ENCODE measurements at places on chromosomes 6 and 20.

DNA sequence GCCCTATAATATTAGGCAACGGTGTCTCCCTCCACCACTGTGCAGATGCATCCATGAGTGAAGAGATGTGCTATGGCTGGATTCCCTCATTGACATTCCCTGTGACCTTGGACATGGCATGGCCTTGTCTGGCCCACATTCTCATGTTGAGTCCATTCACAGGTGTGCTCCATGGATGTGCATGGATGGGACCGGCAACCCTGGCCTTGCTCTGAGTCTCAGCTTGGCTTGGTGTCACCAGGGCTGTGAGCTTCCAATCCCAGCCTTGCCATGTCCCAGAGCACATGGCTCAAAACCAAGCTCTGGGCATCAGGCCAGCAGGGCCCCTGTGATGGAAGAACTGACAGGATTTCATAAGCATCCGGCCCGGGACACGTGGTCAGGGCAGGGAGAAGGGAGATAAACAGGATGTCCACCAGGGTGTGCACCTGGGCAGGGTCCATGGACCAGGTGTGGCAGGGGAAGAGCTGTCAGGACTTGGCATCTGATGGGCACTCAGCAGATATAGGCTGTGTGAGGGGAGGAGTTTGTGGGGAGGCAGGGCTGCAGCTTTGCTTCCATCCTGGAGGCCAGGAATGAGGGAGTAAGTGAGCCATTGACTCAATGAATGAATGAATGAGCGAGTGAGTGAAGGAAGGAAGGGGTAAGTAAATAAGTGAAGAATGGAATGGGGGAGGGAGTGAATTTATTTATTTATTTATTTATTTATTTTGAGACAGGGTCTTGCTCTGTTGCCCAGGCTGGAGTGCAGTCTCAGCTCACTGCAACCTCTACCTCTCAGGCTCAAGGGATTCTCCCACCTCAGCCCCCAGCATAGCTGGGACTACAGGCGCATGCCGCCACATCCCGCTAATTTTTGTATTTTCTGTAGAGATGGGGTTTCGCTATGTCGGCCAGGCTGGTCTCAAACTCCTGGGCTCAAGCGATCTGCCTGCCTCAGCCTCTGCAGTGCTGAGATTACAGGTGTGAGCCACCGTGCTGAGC is 15.7 kb downstream of the NRSN2 start:
- DNase-seq: no peak

DNA sequence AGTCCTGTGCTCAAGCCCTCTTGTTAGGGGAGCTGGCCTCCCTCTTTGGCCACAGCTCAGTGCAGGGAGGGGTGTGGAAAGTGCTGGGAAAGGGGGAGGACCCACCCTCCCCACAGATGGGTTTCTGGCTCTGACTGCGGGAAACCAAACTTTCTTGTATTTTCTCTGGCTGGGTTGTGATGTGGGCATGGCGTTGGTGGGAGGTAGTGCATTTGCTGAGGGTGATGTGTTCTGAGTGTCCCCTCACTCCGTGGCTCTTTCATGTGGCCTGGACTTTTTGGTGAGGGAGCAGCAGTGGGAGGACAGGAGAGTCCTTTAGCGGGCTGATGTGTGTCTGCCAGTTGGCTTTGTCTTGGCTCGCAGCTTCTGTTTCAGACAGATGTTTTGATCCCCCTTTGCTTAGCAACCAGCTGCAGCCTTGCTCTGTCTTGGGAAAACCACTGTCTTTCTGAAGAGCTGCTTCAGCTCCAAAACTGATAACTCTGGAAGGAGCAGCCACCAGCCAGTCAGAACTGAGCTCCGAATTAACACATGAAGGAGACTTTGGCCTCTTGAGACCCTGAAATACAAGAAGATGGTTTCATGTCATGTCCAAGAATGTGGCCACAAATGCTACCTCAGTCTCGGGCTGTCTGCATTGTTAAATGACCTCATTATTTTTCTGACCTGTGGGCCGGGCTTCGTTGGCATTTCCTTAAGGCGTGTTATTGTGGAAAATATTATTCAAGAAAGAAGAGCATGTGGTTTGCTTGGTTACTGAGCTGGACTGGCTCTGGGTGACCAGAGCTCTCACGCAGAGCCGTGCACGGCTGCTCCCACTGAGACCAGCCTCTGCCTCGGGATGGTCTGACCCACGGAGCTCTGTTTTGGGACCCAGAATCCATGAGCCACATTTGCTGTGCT is 21.5 kb downstream of the SYNJ2 start:
- no peak for DNase-seq

DNA sequence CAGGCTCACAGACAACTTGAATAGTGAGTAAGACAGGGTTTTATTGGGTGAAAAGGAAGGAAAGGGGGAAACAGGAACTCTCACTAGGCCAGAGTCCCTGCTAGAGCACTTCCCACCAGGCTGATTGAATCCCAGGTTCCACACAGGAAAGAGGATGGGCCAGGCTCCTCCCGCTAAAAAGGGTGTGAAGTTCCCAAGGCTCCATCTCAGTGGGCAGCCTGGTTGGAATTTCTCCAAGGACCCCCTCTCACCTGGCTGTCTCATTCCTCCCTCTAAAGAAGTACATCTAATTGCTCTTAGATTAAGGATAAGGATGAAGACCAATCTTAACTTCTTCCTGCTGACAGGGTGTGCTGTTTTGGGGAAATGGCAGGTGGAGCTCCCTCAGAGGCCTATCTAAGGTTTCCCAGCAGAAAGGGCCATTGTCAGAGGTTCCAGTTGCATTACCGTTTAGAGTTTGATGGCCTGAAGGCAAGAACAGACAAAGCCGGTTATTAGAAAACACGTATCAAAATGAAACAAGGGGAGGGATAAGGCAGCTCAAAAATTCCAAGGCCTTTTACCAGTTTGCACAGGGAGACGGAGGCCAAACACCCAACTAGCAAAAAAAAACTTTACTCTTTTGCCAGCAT is 21.5 kb downstream of the COL19A1 start:
- no peak for DNase-seq

DNA sequence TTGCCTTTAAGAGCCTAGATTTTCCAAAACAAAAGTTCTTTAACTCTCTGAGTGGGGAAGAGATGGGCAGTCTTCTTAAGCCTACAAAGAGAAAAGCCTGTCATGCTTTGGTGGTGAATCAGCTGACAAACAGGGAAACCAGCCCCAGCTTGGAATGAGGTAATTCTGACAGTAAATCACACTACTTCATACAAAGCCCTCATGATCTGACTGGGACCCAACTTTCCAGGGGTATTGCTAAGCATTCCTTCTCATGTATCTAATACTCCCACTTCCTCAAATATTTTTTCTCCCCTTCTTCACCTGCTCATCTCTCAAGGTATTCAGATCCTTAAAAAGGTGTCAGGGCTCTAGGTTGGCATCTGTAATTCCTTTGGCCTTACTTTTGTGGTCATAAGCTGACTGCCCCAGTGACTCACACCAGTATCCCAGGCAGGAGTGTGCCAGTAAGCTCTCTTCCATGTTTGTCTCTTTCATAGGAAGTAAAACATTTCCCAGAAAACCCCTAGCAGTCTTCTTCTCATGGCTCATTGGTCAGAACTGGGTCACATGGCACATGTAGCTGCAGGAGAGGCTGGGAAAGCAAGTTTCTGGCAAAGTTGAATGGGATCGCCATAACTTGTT is 15.0 kb upstream of the TBC1D22B start:
- no peak for DNase-seq

DNA sequence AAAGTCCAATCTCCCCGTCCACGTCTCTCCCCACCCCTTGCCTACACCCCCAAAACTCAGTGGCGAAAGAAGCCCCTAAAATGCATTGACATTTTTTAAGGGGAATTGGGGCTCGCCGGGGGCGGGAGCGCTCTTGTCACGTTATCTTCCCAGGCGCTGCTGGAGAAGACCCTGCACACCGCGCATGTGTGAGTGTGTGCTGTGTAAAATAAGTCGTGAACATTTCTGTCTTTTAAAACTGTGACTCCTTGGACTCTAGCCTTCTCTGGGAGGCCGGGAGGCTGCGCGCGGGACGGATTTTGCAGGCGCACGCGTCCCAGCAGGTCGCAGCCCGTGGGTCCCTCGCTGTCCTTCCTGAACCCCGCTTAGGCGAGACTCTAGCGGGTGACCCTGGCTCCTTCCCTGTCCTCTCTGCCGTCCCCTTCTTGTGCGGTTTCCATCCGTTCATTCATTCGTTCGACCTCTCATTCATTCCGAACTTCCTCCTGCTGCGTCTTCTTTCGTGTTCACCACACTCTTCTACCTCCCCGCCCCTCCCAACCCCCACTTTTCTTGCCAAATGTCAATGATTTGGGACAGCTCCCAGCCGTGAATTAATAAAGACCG is 2.2 kb downstream of the NRN1 start:
- DNase-seq: no peak

DNA sequence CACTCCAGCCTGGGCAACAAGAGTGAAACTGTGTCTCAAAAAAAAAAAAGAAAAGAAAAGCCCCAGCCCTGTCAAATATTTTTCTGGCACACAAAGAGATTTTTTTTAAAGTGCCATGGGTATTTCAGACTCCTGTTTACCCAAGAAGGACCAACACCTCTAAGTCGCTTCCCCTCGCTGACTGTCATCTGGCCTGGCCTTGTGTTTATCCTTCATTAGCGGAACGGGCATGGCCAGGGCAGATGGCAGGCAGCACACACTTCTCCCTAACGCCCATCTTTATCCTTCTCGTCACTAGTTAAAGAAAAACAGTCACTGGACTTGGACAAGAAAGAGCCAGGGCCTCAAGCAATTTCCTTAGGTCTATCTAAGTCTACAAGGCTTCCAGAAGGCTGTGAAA is 7.3 kb upstream of the CBFA2T2 start:
- no peak for DNase-seq

DNA sequence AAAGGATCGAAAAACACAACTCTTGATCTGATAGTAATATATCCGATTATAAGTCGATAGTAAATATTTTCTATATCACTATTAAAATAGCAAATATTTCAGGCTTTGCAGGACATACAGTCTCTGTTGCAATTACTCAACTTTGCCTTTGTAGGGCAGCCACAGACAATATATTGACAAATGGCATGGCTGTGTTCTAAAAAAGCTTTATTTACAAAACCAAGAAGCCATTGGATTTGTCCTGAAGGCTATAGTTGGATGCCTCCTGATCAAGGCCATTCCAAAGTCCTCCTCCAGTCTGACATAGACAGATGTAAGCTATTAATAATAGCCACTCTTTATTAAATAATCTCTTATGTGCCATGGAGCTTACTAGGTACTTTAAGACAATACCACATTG is 5.9 kb downstream of the OCSTAMP start:
- no peak for DNase-seq

DNA sequence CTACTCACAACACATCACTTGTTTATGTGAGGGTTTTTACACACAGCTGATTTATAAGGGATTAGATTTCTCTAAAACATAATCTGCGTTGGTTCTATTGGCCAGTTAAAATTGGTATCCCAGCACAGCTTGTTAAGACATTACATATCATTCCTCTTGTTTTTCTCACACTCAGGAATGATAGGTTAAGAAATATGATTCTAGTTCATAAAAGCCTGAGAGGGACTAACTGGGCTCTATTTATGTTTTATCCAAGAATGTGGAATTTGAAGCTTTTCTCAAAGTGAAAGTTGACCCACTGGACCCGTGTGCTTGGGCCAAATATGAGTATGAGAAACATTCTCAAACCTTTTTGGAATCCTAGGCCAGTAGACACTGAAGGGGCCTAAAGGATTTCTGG is 117.3 kb downstream of the TMEM170B start:
- no peak for DNase-seq

DNA sequence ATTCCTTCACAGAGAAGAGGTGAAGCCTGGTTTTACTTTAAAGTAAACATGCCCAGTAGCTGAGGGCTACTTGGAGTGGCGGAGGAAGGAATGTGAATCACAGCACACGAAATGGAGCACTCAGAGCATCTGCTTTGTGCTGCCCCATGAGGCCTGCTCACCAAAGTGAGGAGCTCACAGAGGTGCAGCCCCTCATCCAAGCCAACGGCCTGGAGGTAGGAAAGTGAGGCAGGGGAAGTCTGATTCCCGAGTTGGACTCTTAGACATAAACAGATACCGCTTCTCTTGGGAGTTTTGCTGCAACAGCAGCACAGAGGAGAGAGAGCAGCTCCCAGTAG is 3.6 kb downstream of the YTHDF1 start:
- DNase-seq: no peak

GRCh38 chr6:34531580-34532201 is 24.4 kb downstream of the SPDEF start:
- no peak for DNase-seq

DNA sequence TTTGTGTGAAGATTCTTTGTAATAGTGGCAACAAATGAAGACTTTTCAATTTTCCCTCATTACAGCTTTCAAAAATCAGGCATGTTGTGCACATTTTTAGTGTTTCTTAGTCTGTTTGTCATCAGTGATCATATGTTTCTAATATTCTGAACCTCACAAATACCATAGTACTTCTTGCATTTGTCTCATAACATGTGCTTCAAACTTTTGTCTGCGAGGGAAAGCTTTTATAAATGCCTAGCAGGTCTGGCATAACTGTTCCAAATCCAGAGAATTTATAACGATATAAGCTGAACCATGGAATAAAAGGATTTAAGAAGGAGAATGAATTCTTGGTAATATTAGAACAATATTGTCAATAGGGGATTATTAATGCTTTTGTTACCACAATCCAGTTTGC is 670.2 kb downstream of the RFPL4B start:
- DNase-seq: no peak

DNA sequence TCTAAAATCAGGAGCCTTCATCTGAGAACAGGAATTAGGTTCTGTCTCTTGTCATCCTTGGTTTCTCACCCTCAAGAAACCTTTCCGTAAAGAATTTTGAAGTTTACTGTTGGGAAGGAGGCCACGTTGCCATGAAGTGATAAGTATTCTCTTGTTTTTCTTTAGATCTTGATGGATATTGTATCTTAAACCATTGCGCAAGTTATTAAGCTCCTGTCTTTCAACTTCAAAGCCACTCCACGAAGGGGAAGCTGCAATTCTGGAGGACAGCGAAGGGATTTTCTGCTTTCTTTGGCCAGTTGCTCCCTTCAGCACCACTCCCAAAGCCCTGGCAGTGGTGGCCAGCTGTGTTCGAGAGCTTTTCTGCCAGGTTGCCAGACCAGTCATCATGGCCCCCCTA is 198.1 kb upstream of the EXOC2 start:
- DNase-seq: no peak

DNA sequence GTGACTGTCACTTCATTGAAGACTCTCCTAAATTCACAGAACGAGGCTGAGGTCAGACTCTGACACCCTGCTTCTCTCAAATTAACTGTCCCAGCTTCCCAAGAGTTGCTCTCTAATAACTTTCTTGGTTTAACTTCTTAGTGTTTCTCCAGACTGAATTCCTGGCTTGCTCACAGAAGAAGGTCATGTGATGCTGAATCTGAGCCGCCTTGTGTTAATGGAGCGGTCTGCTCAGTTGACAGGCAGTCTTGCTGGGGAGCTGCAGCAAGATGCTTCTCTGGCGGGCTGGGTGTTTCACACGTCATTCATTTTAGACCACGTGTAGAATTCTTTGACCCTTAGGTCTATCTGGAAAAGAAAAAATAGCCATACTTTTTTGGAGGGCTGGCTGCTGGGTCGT is 107.3 kb downstream of the FOXO3 start:
- DNase-seq: no peak

- DNase-seq: no peak
These were observed 30.9 kb upstream of the ALDH8A1 start for GRCh38 chr6:134980846-134981245.
